Esophagus squamous epithelium (tissue), 5 donors: ENCODE measurements at places on chromosomes 6 and 20. TPM values are rescaled to one million over a fixed set of nuclear protein-coding genes. Genes with fewer than 3 reads are reported as not detected.
A peak's percentile ranks its signal among the peaks of the same experiment; 100 is the strongest.

Gene ATP6V1G2
- 2.1 TPM for total RNA-seq

Gene CASS4
- 0.22 TPM for total RNA-seq

Gene FOXQ1
- total RNA-seq = 13.0 TPM

Gene FAM162B
- 6.5 TPM for total RNA-seq

Gene SNPH
- total RNA-seq = 0.83 TPM

Gene COX4I2
- total RNA-seq = 0.83 TPM

GRCh38 chr20:21685981-21686380, 19.5 kb upstream of the PAX1 start:
- no peak overlapping the region for H3K4me3 ChIP-seq
- no peaks in the 10 kb centered on the region for H3K27me3 ChIP-seq
- no peak for DNase-seq
- H3K27ac ChIP-seq = no peak overlapping the region

GRCh38 chr20:63095718-63096654, 89.2 kb upstream of the BHLHE23 start:
- no peak overlapping the region for H3K27ac ChIP-seq
- H3K27me3 ChIP-seq = no peaks in the 10 kb centered on the region
- no peaks in the 10 kb centered on the region for H3K4me1 ChIP-seq

- no peaks in the 10 kb centered on the region for H3K27me3 ChIP-seq
- DNase-seq = no peak
- no peaks in the 10 kb centered on the region for H3K36me3 ChIP-seq
These were observed 67.5 kb downstream of the FARS2 start for GRCh38 chr6:5328800-5329199.

- peak within 1 kb of the TSS; percentile 45 for H3K4me3 ChIP-seq
- no peaks in the 10 kb centered on the region for H3K36me3 ChIP-seq
- H3K27ac ChIP-seq = peak within 1 kb of the TSS; percentile 10
- no peaks in the 10 kb centered on the region for H3K27me3 ChIP-seq
- peaks cover 19% of the 10 kb centered on the region for H3K4me1 ChIP-seq
These were observed at the start of gene RIPPLY2 for GRCh38 chr6:83853178-83854000. Gene RIPPLY2, plus strand, starts transcription at chr6:83853360. Its CDS starts 57 bp downstream, at chr6:83853417.

- no peaks in the 10 kb centered on the region for H3K36me3 ChIP-seq
- no peak overlapping the region for H3K27ac ChIP-seq
- H3K4me1 ChIP-seq = no peaks in the 10 kb centered on the region
- no peak for DNase-seq
- no peaks in the 10 kb centered on the region for H3K27me3 ChIP-seq
These were observed 44.0 kb downstream of the ROS1 start for GRCh38 chr6:117381749-117382148.

GRCh38 chr6:3294396-3294795, 35.6 kb downstream of the PSMG4 start:
- H3K27me3 ChIP-seq = no peaks in the 10 kb centered on the region
- no peaks in the 10 kb centered on the region for H3K36me3 ChIP-seq
- no peaks in the 10 kb centered on the region for H3K4me1 ChIP-seq
- no peak overlapping the region for H3K27ac ChIP-seq
- no peak for DNase-seq

GRCh38 chr6:72689107-72689954, 67.5 kb downstream of the KCNQ5 start:
- no peaks in the 10 kb centered on the region for H3K4me1 ChIP-seq
- no peak overlapping the region for H3K27ac ChIP-seq
- no peak for DNase-seq
- H3K4me3 ChIP-seq = no peak overlapping the region

GRCh38 chr6:127119102-127120022, 891 bp downstream of the RSPO3 start:
- H3K27me3 ChIP-seq = peaks cover 90% of the 10 kb centered on the region
- H3K4me1 ChIP-seq = peaks cover 8% of the 10 kb centered on the region
- peak overlapping the region; percentile 75 for H3K4me3 ChIP-seq

GRCh38 chr20:44733341-44734069, 12.2 kb upstream of the KCNK15 start:
- no peak overlapping the region for H3K4me3 ChIP-seq
- H3K27me3 ChIP-seq = no peaks in the 10 kb centered on the region
- no peak for DNase-seq
- no peak overlapping the region for H3K27ac ChIP-seq

DNA sequence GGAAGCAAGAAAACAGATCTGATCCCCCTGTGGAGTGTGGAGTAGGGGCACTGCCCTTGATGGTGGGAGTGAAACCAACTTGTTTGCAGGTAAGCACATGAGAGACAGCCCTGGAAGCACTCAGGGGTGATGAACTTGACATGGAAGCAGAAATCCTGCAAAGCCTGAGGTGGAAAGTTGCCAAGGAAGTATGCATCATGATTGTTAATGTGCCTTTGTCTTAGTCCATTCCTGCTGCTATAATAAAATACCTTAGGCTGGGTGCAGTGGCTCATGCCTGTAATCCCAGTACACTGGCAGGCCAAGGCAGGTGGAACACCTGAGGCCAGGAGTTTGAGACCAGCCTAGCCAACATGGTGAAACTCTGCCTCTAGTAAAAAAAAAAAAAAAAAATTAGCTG, 40.2 kb upstream of the IFNGR1 start:
- no peak overlapping the region for H3K4me3 ChIP-seq
- DNase-seq = no peak

DNA sequence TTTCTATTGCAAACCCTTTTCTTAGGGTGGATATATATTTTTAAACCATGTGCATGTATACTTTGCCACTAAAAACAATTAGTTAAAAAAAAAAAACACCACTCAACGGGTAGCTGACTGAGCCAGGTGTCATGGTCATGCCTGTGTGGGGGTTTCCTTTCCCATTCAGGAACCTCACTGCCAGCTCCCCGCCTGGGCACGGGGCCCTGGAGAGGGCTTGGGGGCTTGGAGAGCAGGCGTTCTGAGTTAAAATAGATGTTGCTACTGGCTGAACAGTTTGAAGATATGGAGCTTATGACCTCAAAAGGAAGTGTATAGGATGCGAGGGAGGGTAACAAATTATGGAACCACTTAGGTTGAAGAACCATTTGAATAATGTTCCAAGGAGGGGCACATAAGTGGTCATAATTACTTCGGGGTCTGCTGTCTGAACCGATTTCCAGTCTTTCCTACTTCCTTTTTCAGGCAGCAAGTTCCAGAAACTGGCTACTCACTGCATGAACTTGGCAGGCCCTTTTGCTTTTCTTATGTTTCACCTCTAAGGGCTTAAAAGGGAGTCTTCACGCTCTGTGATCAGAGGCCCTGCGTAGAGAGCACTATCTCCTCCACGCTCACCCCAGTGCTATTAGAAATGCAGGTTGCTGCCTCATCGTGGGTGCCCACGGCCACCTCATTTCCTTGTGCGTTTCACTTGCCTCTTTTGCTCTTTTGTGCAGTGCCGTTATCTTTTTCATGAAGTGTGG, 9.9 kb downstream of the STX16 start:
- DNase-seq = no peak
- H3K27me3 ChIP-seq = no peaks in the 10 kb centered on the region
- peaks cover 61% of the 10 kb centered on the region for H3K4me1 ChIP-seq
- no peak overlapping the region for H3K27ac ChIP-seq
- peaks cover 56% of the 10 kb centered on the region for H3K36me3 ChIP-seq
